ENCODE measurements at places on chromosomes 5 and 9.

- no peak for DNase-seq
These were observed 148.0 kb downstream of the RORB start for GRCh38 chr9:74645007-74645639.

DNA sequence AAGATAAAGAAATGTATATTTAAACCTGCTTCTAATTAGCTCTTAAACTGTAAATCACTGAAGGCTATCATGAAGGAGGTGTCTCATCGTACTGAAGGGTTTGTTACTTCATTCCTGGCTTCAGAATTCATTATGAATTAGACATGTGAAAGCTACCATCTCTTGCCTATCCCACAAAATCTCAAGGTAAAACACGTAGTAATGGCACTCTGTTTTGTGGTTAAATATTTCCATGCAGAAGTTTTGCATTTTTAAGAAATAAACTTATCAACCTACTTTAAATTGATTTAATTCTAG, 490.7 kb upstream of the NUDT12 start:
- no peak for DNase-seq

- DNase-seq = no peak
These were observed 164.1 kb upstream of the ZNF618 start for GRCh38 chr9:113712053-113712452.

- DNase-seq = no peak
These were observed 36.2 kb downstream of the IARS1 start for GRCh38 chr9:92257327-92257726.

- DNase-seq = no peak
These were observed 31.2 kb upstream of the FABP6 start for GRCh38 chr5:160198146-160198545.

GRCh38 chr5:177985430-177986040, 10.5 kb downstream of the PROP1 start:
- DNase-seq = no peak

DNA sequence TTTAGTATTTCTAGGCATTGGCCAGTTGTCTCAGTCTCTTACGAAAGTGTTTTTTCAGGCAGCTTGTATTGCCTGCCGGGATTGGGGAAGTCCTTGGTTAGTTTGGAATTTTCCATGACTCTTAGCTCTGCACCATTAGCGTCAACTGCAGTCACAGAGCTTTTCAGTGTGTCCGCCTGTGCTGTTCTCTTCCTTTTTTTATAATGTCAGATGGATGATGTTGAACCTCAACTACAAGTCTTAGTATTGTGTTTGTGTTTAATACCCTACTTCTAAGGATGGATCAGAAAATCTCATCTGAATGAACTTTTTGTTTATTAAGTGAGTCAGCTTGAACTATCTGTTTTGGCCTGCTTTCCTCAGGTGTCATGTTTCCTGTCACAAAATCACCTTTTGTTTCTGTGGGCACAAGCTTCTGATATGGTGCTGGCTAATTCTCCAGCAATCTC, 33.1 kb downstream of the ATP6V0E1 start:
- DNase-seq = no peak

- no peak for DNase-seq
These were observed 50.7 kb downstream of the FBXW11 start for GRCh38 chr5:171955761-171956160.

- no peak for DNase-seq
These were observed 38.6 kb downstream of the RANBP6 start for GRCh38 chr9:5976674-5977397.

DNA sequence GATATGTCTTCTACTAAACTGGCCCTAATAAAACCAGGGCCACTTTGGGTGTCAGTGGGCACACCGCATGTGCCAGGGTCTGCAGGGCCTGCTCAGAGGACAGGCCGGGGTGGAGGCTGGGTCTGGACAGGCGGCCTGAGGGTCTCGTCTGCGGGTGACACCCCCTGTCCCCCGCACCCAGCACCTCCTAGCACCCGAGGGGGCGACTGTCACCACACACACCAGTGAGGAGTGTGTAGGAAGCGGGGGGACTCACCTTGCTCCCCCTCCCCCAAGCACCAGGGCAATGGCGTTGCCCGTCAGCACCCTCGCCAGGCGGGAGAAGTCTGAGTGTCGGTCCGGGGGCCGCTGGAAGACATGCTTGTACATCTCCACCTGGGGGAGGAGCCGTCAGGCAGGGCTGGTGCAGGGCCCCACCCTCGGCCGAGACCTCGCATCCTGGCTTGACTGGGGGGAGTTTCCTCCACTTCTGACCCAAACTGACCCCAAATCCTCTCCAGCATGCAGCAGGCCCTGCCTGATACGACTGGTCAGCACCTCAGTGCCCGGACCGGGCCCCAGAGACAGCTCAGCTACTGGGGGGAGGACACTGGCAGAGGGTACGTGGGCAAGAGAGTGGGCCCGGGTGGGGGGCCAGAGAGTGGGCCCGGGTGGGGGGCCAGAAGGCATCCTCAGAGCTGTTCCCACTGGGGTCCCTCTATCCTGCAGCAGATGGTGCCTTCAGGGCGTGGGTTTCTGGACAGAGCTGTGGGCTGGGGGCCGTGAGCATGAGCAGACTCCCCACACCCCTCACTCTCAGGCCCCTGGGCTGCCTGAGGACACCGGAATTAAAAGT, 18.9 kb upstream of the NSMF start:
- DNase-seq = no peak

GRCh38 chr5:58107704-58108103, 352.2 kb downstream of the PLK2 start:
- no peak for DNase-seq

GRCh38 chr5:43171451-43171850, 20.6 kb upstream of the NIM1K start:
- no peak for DNase-seq

DNA sequence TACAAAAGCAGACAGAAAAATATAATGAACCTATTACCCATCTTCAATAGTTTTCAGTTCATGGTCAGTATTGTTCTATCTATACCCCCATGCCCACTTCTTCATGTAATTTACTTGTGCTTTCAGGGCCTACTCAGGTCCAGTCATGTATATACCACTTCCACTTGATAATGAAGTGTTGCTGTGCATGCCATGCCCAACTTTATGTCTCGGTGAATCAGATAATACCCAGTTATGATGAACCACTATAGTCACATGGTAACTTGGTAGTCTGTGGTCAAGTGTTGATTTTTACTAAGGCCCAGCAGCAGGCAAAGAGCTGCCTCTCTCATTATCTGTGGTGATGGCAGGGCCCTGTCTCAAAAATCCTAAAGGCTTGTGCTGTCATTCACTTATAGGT, 70.7 kb upstream of the IL33 start:
- DNase-seq = no peak

GRCh38 chr9:107488375-107489143, 1.0 kb downstream of the KLF4 start:
- peak; percentile 10 for DNase-seq

DNA sequence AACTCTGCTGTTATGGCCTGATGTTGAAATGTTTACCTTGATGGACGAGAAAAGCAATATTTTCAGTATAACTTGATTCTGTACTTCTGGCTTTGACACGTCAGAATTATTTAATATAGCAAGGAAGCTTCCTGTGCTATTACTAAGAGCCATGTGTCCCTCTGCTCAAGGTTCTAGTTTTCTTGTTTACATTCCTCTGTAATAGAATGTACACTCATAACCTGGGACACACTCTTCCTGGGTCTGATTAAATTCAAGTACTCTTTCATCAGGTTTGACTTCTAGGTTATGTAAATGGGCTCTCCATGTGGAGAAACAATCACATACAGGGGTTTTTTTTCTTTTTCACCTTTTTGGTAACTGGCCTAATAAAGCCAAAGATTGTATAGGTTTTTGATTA, 33.1 kb downstream of the GTF3C4 start:
- DNase-seq = no peak

DNA sequence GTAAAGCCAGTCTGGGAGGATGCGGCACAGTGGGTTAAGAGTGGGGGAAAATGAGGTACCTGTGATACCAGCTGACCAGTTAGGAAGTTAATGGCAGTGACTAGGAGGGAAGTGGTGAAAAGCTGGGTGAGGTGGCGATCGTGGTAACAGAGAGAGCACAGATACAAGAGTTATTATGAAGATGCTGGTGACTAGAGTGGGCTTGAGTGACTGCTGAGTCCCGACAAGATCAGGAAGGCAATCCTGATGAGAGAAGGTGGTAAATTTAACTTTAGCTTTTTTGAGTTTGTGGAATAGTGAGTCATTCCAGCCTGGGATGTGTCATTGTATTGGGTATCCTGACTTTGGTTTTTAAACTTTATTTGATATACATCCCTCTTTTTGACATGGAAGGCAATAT, 38.8 kb downstream of the CMYA5 start:
- no peak for DNase-seq

- DNase-seq = no peak
These were observed 30.9 kb downstream of the CEMIP2 start for GRCh38 chr9:71737455-71737854.

- DNase-seq = no peak
These were observed 26.7 kb upstream of the ALDH1A1 start for GRCh38 chr9:72979405-72980100.

GRCh38 chr5:12246036-12246435, 341.8 kb upstream of the CTNND2 start:
- DNase-seq = no peak

DNA sequence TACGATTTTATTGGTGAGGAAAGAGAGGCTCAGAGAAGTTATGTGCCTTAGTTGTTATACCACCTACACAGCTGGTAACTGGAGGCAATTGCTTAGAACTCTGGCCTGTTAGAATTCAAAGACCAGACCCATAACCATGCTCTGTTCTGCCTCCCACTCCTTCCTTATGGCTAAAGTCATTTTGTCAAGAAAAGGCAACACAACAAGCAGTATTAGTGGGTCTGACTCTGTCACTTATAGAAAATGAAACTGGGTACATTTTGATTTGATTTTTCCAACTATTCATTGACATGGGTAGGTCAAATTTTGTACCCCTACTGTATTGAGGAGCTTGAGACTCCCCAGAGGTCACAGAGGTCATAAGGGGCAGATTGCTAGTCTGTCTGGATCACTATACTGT, 44.5 kb upstream of the NR3C1 start:
- DNase-seq = no peak

GRCh38 chr5:33049842-33050241, 338.7 kb downstream of the NPR3 start:
- DNase-seq = no peak

- no peak for DNase-seq
These were observed 813.8 kb upstream of the DMAC1 start for GRCh38 chr9:8613346-8613825.

- DNase-seq = no peak
These were observed 4.3 kb downstream of the BBLN start for GRCh38 chr9:128164307-128164885.

- no peak for DNase-seq
These were observed 9.2 kb downstream of the SPINK4 start for GRCh38 chr9:33249087-33249658.

DNA sequence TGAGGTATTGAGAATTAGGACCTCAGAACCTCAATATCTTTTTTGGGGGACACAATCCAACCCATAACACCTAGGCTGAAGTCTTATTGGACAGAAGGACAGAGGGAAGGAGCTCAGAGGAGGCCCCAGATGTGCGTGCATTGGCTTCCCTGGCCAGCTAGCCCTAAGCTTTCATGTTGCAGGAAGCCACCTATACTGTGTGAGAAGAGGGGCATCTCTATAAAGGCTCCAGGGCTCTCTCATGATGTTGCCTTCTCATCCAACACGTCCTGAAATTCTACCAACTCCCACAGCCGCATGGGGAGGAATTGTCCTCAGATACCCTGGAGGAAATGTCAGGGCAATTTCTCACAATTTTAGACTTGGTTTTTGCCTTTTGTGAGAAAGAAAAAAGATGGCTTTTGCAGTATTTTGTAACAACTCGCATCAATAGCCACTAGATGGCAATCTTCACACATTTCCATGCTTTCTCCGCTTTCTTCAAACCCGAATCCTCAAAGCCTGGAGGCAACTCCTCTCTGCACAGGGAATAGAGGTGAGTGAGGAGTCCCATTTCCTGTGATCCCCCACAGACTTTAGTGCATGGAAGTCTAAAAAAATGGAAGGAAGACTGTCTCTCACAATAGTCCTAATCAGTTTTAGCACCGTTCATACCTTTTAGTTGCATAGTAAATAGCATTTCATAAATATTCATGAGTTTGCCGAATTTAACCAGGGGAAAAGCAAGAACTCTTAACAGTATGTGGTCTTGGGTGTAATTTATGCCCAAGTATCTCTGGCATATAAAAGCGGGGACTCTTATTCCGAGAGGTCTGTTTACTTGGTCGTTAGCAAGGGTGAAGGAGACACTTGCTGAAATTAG, 7.4 kb upstream of the PPP3R2 start:
- no peak for DNase-seq

DNA sequence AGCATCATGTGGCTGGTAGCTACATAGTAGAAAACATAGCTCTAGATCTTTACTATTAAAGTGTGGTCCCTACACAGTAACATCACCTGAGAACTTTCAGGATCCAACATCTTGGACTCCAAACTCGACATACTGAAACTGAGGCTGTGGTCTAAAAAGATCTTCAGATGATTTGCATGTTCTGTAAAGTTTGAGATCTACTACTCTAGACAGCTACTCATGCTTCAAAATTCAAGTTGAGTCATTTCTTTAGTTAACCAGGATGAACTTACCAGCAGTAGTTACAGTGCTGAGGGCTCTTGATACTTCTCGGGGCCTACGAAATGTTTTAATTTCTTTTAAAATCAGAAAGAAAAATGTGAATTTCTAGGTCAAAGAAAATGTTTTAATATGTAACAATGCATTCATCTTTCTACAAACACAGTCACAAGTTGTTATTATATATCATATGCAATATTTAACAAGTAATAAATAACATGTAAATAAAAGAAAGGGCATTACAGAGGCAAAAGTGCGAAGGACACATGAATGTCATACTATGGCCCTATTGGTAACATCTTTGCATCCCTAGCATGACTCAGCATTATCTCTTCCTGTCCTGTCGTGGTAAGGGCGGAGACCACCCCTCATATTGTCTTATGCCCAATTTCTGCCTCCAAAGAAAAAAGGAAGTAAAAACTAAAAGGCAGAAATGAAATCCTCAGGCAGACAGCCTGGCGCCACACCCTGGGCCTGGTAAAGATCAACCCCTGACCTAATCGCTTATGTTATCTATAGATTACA, 563.9 kb upstream of the TLE4 start:
- DNase-seq = no peak

GRCh38 chr9:133992780-133993634, 883 bp upstream of the VAV2 start:
- peak; percentile 72 for DNase-seq

- DNase-seq = no peak
These were observed 114.7 kb downstream of the SNX18 start for GRCh38 chr5:54632131-54632701.

GRCh38 chr9:34289159-34289558, 39.9 kb downstream of the KIF24 start:
- DNase-seq = no peak

- DNase-seq = no peak
These were observed 71.9 kb downstream of the MFAP3 start for GRCh38 chr5:154110716-154111115.

- DNase-seq = no peak
These were observed 269.9 kb upstream of the MSX2 start for GRCh38 chr5:174454464-174454863.

GRCh38 chr5:82635561-82636288, 357.6 kb upstream of the RPS23 start:
- no peak for DNase-seq
